Stimulated activated CD8-positive, alpha-beta memory T cell treated with anti-CD3 and anti-CD28 coated beads, Interleukin-4, amount 100 ng/mL, for 48 hours (primary cell): ENCODE measurements at places on chromosomes 11 and 22.

DNA sequence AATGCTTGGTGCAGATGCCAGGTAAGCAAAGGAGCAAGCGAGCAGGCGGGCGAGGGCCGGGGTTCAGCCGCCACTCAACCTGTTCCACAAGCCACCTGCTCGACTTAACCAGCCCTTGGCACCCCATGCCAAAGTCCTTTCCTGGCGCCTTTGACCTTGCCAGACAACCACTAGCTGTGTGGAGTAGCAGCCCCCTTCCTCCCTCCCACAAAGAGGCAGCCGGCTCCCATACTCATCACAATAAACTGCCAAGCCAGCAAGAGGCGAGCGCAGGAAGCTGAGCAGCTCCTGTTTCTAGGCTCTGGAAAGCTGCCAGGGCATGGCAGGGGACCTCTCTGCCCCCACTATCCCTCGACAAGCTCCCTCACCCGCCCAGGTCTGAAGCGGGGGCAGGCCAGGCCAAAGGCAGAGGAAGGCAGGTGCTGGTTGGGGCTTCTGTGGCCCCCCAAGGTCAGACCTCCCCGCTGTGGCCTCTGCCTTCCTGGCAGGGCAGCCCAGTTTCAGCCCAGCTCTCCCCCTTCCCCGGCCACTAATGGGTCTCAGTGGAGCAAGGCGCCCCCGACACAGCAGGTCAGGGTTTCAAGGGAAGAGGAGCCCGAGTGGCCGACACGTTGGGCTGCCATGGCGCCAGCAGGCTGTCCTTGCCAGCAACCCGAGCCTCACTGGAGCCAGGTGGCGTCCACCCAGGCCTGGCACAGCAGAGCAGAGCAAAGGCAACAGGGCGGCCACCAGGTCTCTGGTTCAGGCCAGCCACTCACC is 15.3 kb downstream of the MACROD1 start:
- no peak for DNase-seq

DNA sequence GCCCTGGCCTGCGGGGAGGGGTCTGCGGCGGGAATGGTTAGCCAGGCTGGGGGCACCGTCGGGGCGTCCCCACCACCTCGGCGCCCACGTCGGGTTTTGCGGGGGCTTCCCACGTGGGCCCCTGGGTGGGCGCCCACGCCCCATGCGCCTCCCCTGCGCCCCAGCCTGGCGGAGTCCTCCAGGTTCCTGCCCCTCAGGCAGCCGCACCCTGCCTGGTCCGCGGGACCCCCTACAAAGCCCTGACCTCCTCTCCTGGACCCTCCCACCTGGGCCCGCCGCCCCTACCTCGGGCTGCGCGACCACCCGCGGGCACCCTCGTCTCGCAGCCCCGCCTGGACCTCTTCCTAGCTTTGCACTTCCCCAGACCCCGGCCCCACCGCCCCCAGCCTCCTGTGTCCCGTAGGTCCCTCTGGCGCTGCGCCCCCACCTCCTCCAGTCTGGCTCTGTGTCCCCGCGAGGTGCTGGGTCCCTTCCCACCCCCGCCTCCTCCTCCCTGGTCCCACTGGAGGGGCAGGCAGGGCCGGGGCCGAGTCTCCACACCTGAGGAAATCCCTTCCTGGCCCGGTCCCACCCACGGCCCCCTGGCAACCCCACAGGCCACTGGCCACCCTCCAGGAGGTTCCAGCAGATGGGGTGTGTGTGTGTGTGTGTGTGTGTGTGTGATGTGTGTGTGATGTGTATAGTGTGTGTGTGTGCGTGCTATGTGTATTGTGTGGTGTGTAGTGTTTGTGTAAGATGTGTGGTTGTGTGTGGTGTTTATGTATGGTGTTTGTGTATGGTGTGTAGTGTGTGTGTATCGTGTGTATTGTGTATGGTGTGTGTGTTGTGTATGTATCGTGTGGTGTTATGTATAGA is 11.8 kb downstream of the PIM3 start:
- peak; percentile 38 for DNase-seq

DNA sequence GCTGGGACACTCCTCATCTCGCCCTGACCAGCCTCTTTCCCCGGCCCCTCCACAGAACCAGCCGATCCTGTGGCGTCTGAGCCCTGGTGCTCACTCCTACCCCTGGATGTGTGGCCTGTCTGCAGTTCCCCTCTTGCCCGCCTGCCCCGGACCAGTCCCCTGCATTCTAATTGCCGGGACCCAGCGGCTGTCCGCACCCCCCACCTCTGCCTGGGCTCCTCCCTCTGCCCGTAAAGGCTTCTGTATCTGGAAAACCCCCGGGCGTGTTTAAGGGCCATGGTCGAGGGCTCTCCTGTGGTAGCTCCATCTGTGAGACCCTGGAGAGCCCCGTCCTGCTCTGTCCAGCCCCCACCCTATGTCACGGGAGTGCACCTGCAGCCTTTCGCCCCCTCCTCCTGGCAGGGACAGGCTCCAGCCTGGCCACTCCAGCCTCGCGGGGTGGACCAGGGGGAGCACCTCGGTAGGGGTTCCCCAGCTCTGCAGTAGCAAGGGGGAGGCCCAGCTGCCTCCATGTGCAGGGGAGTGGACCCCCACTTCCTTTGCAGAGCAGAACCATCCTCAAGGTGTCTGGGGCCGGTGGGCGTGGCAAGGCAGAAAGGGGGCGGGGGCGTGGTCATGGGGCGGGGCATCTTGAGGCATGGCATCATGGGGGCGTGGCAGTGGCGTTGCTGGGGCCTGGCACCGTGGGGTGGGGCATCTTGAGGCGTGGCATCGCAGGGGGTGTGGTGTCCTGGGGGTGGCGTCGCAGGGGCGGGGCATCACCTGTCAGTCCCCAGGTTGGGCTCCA is 430.4 kb downstream of the TBC1D22A start:
- peak; percentile 42 for DNase-seq

DNA sequence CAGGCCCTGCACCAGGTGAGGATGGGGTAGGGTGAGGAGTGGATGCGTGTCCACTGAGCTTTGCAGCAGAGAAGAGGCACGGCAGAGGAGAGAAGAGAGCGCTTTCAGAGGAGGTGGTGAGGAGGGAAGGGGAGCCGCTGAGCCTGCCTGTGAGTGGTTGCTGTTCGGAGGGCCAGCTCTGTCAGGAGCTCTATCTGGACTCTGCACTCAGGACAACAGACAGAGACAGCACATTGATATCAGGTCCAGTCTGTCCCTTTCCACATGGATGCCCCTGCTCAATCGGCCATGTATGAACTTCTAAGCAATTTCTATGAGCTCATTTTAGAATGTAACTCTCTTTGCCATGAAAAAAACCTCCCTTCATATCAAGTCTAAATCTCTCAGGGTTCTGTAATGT is 158.6 kb downstream of the KIRREL3 start:
- DNase-seq, result no peak

GRCh38 chr22:36022697-36023096 is 5.9 kb downstream of the RBFOX2 start:
- no peak for DNase-seq

GRCh38 chr11:65432100-65432650 is 9.6 kb downstream of the NEAT1 start:
- no peak for DNase-seq

DNA sequence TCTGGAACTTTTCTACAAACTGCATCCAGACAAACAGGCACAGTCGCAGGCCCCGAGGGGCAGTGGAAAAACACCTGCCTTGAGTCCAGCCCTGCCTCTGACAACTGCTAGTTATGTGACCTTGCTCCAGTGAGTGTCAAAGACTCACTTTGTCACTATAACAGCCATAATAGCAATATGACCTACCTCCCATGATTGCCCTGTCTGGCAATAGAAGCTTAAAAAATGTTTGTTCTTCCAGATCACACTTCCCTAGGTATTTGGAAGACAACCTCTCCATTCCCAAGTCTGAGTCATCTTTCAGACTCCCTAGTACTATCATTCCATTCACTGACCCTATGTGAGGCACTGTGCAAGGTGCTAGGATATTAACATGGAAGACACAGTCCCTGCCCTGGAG is 74.5 kb downstream of the RPL27A start:
- no peak for DNase-seq

GRCh38 chr11:72598466-72598865 is 75.8 kb downstream of the PDE2A start:
- DNase-seq, result no peak

DNA sequence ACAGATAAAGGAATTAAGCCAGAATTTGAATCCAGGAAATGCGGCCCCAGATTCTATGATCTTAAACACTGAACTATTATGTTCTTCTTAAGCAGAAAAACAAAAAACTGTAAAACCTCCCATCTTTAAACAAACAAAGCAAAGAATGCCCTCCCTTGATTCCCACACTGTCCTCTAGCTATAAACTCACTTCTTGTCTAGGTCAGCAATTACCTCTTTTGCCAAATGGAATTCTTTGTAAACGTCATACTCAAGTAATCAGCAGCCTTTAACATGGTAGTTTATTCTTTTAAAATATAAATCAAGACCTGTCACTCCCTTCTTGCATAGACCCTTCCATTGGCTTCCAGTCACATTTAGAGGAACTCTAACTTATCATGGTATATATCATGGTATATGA is 958.9 kb upstream of the CNTN5 start:
- no peak for DNase-seq

- no peak for DNase-seq
These were observed 372.8 kb upstream of the CCDC179 start for GRCh38 chr11:23233075-23233474.

DNA sequence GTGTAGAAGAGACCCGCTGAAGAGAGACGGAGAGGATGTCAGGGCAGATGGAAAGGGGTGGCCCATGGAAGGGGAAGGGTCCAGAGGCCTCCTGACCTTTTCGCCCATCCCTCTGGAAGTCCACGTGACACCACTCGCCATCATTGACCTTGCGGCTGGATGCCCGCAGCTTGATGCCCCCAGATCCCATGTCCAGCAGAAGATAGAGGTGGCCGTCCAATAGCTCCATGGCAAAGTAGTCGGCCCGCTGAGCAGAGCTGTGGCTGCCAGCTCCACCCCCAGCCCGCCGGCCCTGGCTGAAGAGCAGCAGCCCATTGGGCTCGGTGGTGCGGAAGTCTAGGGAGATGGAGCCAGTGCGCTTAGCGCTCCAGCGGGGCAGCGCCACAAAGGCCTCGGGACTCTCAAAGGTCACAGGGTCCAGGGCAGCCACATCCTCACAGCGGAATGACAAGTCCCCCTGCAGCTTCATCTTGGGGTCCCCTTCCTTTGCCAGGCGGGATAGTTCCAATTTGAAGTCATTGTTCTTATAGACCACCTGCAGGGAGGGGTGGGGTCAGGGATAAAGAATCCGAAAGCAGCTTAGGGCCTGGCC is 55.7 kb downstream of the NRXN2 start:
- DNase-seq, result no peak

DNA sequence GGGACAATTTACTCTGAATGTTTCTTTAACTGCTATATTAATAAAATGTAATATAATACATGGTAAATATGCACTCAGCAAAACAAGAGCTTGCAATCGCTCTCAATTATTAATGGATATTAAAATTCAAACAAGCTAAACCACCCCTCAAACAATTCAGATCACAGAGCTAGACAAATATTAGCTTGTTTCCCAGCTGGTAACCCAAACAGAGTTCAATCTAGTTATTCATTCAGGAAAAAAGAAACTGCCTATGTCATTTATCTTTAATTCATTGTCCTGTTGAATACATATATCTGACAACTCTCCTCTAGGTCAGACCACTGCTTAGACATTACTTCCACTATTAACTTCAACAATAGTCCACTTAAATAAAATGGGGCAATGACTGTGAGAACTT is 78.7 kb downstream of the SERGEF start:
- DNase-seq, result no peak

DNA sequence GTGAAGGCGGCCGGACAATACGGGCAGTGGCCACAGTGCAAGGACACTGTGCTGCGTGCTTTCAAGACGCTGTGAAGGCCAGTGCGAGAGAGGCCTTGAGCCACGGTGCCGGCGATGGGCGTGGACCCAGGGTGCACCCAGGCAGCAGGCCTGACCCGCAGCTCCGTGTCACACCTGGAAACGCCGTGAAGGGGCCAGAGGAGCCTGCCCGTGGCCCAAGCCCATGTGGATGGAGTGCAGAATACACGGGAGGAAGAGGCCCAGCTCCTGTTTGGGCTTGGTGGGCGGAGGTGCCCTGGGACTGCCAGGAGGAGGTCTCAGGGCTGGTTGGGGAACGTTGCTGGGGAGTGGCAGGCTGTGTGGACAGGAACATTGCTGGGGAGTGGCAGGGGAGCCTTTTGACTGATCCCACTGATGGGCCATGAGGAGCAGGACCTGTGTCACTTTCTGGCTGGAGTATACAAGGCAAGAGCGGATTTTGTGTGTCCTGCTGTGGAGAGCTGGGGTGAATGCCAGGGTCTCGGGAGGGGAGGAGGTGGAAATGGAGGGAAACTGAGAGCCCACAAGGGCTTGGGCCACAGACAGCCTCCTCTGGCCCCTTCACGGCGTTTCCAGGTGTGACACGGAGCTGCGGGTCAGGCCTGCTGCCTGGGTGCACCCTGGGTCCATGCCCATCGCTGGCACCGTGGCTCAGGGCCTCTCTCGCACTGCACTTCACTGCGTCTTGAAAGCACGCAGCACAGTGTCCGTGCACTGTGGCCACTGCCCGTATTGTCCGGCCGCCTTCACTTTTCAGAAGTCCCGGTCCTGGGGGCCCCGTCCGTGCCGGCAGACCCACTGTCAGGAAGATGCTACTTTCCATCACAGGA is 925.4 kb downstream of the BRD1 start:
- no peak for DNase-seq

DNA sequence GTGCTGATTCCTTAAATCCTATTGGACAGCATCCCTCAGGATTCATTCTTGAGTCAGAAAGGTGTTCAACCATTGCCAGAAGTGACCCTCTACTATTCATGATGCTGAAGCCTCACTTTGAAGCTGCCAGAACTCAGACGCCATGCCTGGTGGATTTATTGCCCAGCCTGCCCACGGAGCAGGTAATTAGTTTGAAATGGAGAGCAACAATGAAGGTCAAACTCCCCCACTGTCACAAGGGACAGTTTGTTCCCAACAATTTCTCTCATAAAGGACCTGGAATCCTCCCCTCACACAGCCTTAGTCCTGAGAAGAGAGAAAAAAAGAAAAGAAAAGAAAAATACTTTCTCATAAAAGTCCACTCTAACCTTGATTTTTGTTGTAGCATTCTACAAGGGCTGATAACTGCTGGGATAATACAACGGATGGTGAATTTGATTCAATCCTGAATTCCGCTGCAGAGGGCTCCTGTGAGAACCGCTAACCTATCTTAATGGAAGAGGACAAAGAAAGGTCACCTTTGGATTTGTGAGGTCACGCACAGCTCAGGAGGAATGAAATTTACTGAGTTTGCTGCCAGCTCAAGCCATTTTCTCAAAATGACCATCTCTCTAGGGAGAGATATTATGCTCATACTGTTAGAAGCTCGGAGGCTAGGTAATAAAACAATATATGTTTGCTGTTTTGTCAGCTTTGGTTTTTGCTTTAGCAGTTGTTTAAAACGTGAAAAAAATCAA is 161.6 kb upstream of the SYN3 start:
- no peak for DNase-seq
